ENCODE measurements at places on chromosomes 12 and 14.

DNA sequence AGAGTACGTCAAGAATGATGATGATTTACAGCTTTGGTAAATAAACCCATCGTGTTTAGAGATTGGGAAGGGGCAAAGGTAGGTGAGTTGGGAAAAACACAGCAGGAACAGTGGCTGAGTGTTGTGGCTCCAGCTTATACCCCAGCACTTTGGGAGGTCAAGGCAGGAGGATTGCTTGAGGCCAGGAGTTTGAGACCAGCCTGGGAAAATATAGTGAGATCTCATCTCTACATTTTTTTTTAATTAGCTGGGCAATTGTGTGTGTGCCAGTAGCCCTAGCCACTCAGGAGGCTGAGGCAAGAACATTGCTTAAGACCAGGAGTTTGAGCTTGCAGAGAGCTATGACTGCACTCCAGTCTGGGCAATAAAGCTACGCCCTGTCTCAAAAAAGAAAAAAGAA lies 77.1 kb downstream of the RASSF9 start:
- H3K27me3 ChIP-seq, result no peaks in the 10 kb centered on the region
- no peak overlapping the region for H3K4me3 ChIP-seq
- no peak overlapping the region for H3K27ac ChIP-seq

- no peak for DNase-seq
- H3K27me3 ChIP-seq, result no peaks in the 10 kb centered on the region
- H3K4me3 ChIP-seq, result no peak overlapping the region
- H3K27ac ChIP-seq, result no peak overlapping the region
- no peaks in the 10 kb centered on the region for H3K4me1 ChIP-seq
- H3K36me3 ChIP-seq, result no peaks in the 10 kb centered on the region
These were observed 178.3 kb downstream of the NUAK1 start for GRCh38 chr12:105960319-105961083.

GRCh38 chr14:92441751-92442504 lies 71.7 kb upstream of the RIN3 start:
- peaks cover 5% of the 10 kb centered on the region for H3K4me1 ChIP-seq
- peak; percentile 44 for DNase-seq
- H3K4me3 ChIP-seq, result no peak overlapping the region
- no peak overlapping the region for H3K27ac ChIP-seq

- H3K4me1 ChIP-seq, result no peaks in the 10 kb centered on the region
- no peak overlapping the region for H3K27ac ChIP-seq
- H3K36me3 ChIP-seq, result no peaks in the 10 kb centered on the region
These were observed 23.2 kb upstream of the CCNT1 start for GRCh38 chr12:48739618-48740269.

DNA sequence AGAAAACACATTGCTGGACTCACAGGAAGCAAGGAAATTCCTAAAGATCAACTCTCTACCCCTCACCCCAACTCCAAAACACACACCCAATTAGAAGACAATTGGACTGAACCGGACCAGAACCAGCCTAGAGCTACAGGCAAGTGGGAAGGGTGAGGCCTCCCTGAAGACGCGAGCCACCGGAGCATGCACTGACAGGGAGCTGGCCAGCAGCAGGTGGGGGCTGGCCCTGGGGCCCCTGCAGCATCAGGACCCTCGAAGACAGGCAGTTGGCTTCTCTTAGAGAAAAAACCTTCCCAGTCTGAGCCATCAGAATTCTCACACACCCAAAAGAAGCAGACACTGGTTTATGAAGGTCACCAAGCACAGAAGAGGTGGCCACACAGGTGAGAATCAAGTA lies 209.5 kb upstream of the DIO3 start:
- no peak for DNase-seq
- no peaks in the 10 kb centered on the region for H3K4me1 ChIP-seq
- H3K27ac ChIP-seq, result no peak overlapping the region
- H3K36me3 ChIP-seq, result no peaks in the 10 kb centered on the region
- H3K4me3 ChIP-seq, result no peak overlapping the region

DNA sequence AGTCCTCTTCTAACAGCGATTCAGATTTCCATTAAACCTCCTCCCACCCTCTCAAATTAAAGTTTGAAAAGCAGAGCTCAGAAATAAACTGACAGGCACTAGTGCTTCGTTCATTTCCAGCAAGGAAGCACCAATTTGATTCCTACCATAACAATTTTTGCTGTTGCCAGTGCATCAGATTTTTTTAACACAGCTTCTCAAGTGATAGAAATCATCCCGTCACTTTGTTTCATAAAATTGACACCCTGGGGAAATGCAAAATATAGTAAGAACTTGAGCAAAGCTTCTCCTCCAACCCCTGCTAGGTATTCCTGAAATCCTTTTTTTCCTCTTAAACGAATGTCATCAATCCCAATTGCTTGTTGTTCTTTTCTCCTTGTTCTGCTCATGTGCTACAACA lies 332.1 kb downstream of the FOXG1 start:
- no peak for DNase-seq
- H3K27ac ChIP-seq, result no peak overlapping the region
- H3K4me1 ChIP-seq, result no peaks in the 10 kb centered on the region
- H3K36me3 ChIP-seq, result no peaks in the 10 kb centered on the region
- H3K27me3 ChIP-seq, result no peaks in the 10 kb centered on the region
- no peak overlapping the region for H3K4me3 ChIP-seq

DNA sequence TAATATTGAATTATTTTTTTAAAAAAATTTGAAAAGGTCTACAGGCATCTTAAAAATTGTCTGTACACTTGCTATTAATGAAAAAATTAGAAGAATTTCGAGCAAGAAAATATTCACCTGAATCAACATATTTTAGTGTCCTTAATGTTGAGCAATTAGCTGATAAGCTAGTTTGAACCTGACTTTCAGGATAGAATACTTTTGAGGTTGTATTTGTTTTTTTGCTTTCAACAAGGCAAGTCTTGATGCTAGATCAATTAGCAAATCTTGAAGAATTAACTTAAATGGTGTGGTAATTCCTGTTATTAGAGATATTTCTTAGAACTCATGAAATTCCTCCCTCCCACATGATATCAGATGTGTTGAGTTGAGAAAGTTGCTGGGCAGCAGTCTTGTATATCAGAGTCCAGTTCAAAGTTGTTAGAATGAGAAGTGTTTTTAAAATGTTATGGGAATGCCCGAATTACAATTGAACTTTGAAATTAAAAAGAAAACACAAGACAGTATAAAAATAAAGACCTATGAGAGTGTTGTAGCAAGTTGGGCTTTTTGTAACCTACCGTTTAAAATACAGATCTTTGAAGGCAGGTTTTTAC lies 119.2 kb downstream of the TRMT5 start:
- H3K27me3 ChIP-seq, result no peaks in the 10 kb centered on the region
- peaks cover 6% of the 10 kb centered on the region for H3K36me3 ChIP-seq
- no peak for DNase-seq
- H3K4me1 ChIP-seq, result peaks cover 69% of the 10 kb centered on the region

DNA sequence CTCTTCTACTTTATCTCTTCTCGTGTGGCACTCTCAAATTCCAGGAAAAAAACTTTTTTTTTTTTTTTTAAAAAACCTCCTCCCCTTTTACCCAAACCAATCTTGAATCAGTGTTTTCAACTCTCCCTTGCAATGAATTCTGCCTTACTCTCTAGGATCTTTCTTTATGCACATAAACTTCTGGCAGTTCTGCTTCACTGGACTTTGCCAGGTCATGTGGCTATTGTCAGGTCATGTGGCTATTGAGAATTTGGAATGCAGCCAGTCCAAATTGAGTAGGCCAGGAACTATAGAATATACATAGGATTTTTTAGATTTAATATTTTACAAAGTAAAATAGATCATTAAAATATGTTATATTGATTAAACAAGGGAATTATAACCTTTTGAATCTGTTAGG lies 218.2 kb downstream of the TMTC3 start:
- H3K27ac ChIP-seq, result no peak overlapping the region
- no peak overlapping the region for H3K4me3 ChIP-seq

GRCh38 chr14:99254328-99255009 lies 17.5 kb downstream of the BCL11B start:
- H3K27ac ChIP-seq, result no peak overlapping the region
- no peaks in the 10 kb centered on the region for H3K4me1 ChIP-seq
- no peak overlapping the region for H3K4me3 ChIP-seq
- no peak for DNase-seq
- no peaks in the 10 kb centered on the region for H3K36me3 ChIP-seq
- no peaks in the 10 kb centered on the region for H3K27me3 ChIP-seq

DNA sequence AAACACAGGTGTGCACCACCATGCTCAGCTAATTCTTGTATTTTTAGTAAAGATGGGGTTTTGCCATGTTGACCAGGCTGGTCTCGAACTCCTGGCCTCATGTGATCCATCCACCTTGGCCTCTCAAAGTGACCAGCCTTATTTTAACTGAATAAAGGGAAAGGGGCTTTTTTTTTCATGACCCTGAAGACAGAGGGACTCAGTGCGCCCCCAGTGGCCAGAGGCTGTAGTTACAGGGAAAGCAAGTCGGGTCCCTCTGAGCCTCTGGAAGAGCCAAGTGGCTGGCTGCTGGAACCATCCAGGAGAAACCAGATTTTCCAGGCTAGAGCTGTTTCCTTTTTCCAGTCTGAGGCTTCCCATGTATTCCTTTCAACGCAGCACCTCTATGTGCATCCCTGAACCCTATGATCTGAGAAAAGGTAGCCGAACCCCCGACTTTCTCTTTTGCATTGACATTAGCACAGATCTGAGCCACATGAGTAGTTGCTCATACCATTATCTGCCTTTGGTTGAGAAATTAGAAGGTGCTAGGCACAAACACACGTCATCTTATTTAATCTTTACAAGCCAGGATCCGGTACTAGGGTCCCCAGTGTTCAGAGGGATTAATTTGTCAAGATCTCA lies 342.7 kb downstream of the CACNA1C start:
- DNase-seq, result peak; percentile 73
- no peaks in the 10 kb centered on the region for H3K27me3 ChIP-seq
- H3K4me1 ChIP-seq, result no peaks in the 10 kb centered on the region

- H3K27me3 ChIP-seq, result peaks cover 3% of the 10 kb centered on the region
- H3K4me1 ChIP-seq, result no peaks in the 10 kb centered on the region
- no peaks in the 10 kb centered on the region for H3K36me3 ChIP-seq
- no peak for DNase-seq
- H3K4me3 ChIP-seq, result no peak overlapping the region
These were observed 709.1 kb downstream of the DIO2 start for GRCh38 chr14:79502136-79502750.

DNA sequence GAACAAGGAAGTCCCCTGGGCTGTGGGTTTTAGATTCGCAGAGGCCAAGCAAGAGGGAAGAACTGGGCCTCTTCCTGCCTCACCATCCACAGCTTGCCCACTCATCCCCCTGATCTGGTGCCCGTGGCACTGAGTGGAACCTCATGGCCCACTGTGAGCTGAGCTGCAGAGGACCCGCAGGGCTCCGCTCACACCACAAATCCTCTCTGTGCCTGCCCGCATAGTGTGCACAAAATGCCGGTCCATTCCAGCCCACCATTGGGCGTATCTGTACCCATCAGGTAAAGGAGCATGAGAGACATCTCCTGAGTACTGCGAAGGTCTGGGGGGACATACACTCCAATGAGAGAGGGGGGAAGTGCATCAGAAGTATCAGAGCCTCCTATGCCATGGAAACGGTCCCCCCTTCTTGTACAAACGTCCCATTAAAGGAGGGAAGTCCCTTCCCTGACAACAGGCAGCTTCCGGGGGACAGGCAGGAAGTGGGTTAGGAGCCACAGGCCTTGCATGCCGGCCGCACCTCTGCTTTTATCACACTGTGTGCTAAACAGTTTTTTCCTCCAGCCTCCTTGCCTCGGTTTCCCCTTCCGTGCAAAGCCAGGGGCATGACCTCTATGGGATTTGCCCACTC lies 309.4 kb upstream of the DIO3 start:
- H3K36me3 ChIP-seq, result no peaks in the 10 kb centered on the region
- peaks cover 4% of the 10 kb centered on the region for H3K27me3 ChIP-seq
- no peak overlapping the region for H3K27ac ChIP-seq
- H3K4me3 ChIP-seq, result no peak overlapping the region

- H3K4me1 ChIP-seq, result no peaks in the 10 kb centered on the region
- no peaks in the 10 kb centered on the region for H3K27me3 ChIP-seq
- no peak overlapping the region for H3K4me3 ChIP-seq
These were observed 67.1 kb downstream of the TUNAR start for GRCh38 chr14:95943699-95944098.

GRCh38 chr12:12159988-12160387 lies 89.2 kb downstream of the BCL2L14 start:
- H3K27me3 ChIP-seq, result no peaks in the 10 kb centered on the region
- H3K4me1 ChIP-seq, result no peaks in the 10 kb centered on the region
- H3K27ac ChIP-seq, result no peak overlapping the region
- no peaks in the 10 kb centered on the region for H3K36me3 ChIP-seq
- H3K4me3 ChIP-seq, result no peak overlapping the region

GRCh38 chr12:10641735-10642500 lies 28.5 kb upstream of the MAGOHB start:
- DNase-seq, result no peak
- H3K4me3 ChIP-seq, result no peak overlapping the region
- no peaks in the 10 kb centered on the region for H3K36me3 ChIP-seq
- no peak overlapping the region for H3K27ac ChIP-seq

DNA sequence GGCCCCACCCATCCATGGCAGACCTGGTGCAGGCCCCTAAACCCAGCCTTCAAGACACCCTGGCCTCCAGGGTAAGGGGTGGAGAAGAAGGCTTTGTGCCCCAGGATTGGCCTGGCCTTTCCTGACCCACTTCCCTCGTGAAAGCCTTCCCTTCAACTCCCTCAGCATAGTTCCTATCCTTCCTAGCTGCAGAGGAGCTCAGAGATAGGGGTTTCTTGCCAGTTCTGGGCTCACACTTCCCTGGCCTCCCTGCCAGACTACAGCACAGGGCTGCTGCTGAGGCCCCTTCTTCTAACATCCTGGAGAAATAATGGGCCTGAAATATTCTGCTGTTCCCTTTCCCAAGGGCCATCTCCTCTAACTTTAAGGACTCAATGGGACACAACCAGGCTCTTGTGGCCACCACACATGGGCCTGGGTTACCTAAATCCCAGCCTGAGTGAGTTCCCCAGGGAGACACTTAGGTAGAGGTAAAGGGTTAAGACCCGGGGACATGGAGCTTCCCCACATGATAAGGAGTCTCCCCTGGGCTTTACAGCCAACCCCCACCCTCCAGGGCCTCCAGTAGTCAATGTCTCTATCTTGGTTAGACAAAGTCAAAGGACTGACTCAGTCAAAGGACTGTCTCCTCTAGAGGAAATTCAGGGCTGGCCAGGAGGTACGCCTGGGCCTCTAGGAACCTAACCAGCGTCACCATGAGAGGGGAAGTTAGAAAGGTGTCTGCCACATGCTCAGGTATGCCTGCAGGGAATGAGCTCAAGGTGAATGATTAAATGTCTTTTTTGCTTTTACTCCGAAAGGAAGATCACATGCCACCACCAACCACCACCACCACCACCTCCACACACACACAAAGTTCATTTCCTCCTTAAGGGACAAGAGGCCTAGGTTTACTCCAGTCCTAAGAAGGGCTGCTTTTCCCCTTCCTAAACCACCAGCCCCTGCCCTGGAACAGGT lies 7.1 kb downstream of the ZFP36L1 start:
- peaks cover 23% of the 10 kb centered on the region for H3K4me1 ChIP-seq
- H3K4me3 ChIP-seq, result no peak overlapping the region
- H3K36me3 ChIP-seq, result peaks cover 29% of the 10 kb centered on the region
- DNase-seq, result no peak

- H3K4me3 ChIP-seq, result no peak overlapping the region
- no peak for DNase-seq
- no peaks in the 10 kb centered on the region for H3K27me3 ChIP-seq
- H3K27ac ChIP-seq, result no peak overlapping the region
- H3K36me3 ChIP-seq, result no peaks in the 10 kb centered on the region
These were observed 29.4 kb downstream of the CCER1 start for GRCh38 chr12:90925562-90925961.

GRCh38 chr14:104086661-104087461 lies 1.4 kb downstream of the ASPG start:
- H3K27me3 ChIP-seq, result no peaks in the 10 kb centered on the region
- H3K4me3 ChIP-seq, result no peak overlapping the region
- no peak for DNase-seq
- H3K4me1 ChIP-seq, result no peaks in the 10 kb centered on the region

Data from Karpas-422 (cell line).